Kidney glomerular epithelial cell (primary cell): ENCODE measurements at places on chromosomes 4 and X.

DNA sequence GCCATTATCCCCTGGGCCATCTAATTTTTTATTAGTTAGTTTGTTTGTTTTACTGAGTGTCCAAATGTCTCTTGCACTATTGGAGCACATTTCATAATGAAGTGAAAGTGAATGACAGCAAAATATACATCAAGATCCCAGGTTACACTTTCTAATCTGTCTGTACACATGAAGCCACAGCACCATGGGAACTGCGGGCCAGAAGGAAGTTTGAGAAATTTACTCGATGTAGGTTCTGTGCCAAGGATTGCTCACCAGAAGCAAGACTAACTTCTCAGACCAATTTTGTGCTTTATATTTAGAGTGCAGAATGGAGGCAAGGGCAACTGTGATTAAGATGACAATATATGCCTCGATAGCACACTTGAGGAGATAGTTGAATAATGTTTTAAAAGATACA lies 258.0 kb downstream of the COL25A1 start:
- no peak for DNase-seq

GRCh38 chr4:173855015-173855414 lies 325.0 kb upstream of the HAND2 start:
- DNase-seq: no peak

- no peak for DNase-seq
These were observed 618 bp upstream of the FOXO4 start for GRCh38 chrX:71095033-71095432.

DNA sequence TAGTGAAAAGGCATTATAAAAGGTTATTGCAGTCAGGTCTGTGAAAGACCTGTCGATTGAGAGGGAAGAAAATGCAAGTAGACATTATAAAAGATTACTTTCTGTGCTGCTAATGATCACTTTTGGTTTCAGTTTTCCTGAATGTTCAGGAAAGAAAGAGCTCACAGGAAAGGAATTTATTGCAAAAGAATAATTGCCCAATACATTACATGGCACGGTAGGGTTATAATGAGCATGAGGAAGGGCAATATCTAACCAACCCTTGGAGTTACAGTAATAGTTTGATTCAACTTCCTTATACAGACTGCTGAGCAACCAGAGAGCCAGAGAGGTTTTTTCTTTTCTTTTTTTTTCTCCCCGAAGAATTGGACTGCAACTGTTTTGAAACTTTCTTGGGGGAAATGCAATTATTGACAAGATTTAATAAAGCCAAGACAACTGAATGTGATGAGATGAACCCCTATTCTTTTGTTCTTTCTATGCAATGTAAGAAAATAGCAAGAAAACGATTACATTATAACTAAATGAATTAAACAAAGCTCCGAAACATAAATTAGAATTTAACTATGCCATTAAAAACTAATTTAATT lies 247.0 kb downstream of the C4orf33 start:
- peak; percentile 79 for DNase-seq

- DNase-seq: no peak
These were observed 61.3 kb upstream of the CRMP1 start for GRCh38 chr4:5954056-5954760.

DNA sequence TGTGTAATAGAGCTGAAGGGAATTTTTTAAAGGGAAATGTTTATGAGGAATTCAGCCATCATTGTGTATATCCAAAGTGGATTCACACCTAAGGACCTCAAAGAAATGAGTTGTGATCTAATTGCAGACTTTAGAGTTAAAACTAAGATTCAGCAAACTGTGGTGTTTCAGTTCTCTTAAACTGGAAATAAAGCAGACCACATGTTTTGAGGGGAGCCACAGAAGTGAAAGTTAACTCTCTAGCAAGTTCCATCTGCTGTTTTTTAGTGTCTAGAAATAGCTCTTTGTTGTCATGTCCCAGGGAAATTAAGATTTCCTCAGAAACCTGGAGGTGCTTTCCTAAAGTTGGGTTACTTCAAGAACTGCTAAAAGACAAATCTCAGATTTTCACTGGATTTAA lies 97.3 kb upstream of the DDX3X start:
- DNase-seq: no peak

- DNase-seq: no peak
These were observed 588.0 kb downstream of the CCSER1 start for GRCh38 chr4:90715242-90715641.

DNA sequence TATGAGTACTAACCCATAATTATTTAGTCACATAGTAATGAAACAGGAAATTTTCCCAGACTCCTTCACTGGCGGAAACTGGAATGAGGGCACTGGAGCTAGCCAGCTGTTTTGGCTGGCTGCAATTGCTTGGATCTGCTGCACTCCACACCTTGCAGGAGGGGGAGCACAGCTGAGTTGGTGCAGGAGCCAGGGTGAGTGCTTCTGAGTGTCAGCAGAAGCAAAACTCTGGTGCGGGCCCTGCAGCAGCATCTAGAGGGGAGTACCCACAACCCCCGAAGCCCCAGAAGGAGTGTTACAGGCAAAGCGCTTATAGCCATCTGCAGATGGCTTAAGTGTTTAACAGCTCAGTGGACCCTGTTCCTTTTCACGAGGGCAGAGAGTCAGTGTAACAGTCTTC lies 96.1 kb downstream of the RPA4 start:
- DNase-seq: no peak

- no peak for DNase-seq
These were observed 40.5 kb downstream of the AFF2 start for GRCh38 chrX:148540671-148541583.

DNA sequence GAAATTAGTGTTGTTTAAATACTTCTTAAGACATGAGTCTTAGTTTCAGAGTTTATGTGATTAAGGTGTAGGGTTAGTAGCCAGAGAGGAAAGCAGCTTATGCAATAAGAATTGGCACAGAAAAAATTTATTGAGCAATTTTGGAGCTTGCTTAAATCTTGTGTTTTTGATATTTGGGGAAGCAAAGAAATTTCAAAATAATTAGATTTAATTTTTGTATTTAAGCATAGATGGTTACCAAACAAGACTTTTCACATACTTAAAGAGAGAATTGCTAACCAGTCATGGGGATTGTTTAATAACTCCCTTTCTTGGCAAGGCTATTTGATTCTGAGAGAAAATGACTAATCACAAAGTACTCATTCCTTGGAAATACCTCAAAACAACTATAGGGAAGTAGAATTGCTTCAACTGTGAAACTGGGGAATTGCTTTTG lies 202.0 kb upstream of the GRID2 start:
- DNase-seq: no peak
